Myometrial cell (primary cell): ENCODE measurements at places on chromosomes 12 and 14. TPM values are rescaled to one million over a fixed set of nuclear protein-coding genes. Genes with fewer than 3 reads are reported as not detected.

LRTM2 gene
- total RNA-seq: not detected in 2 replicates

SLC6A12 gene
- not detected in 2 replicates for total RNA-seq

BCL7A gene
- 0.29 and 1.9 TPM in 2 replicates for total RNA-seq

PUS7L gene
- 21.0 and 24.5 TPM in 2 replicates for total RNA-seq

SELPLG gene
- total RNA-seq: 0.29 and 1.6 TPM in 2 replicates

PPP1R36 gene
- 0.18 and 1.2 TPM in 2 replicates for total RNA-seq

SLCO1B1 gene
- not detected in 2 replicates for total RNA-seq

MIP gene
- total RNA-seq: not detected in 2 replicates

ASCL1 gene
- not detected in 2 replicates for total RNA-seq

LBHD2 gene
- total RNA-seq: not detected in 2 replicates

SUSD6 gene
- 8.3 and 8.4 TPM in 2 replicates for total RNA-seq

NELL2 gene
- total RNA-seq: not detected in 2 replicates

CD27 gene
- total RNA-seq: not detected in 2 replicates

COCH gene
- total RNA-seq: not detected in 2 replicates

PA2G4 gene
- 199 and 215 TPM in 2 replicates for total RNA-seq

TDP1 gene
- 27.3 and 35.2 TPM in 2 replicates for total RNA-seq

GEMIN2 gene
- total RNA-seq: 11.2 and 45.8 TPM in 2 replicates

ATL1 gene
- 8.7 and 11.0 TPM in 2 replicates for total RNA-seq

LTBP2 gene
- 88.8 and 96.8 TPM in 2 replicates for total RNA-seq

RDH12 gene
- 0.18 TPM in 1 of 2 replicates, not detected in the other for total RNA-seq

C12orf54 gene
- total RNA-seq: not detected in 2 replicates

SLC25A47 gene
- total RNA-seq: not detected in 2 replicates

ZC2HC1C gene
- 0.71 and 2.0 TPM in 2 replicates for total RNA-seq

NRL gene
- total RNA-seq: under 0.01 and 0.29 TPM in 2 replicates

MANSC1 gene
- 1.4 and 3.5 TPM in 2 replicates for total RNA-seq

MORN3 gene
- total RNA-seq: under 0.01 TPM in 2 replicates

RPS6KL1 gene
- 1.1 and 2.6 TPM in 2 replicates for total RNA-seq

POTEM gene
- not detected in 2 replicates for total RNA-seq

ASB2 gene
- total RNA-seq: 0.58 TPM in 1 of 2 replicates, not detected in the other

GALNT6 gene
- 37.5 and 39.7 TPM in 2 replicates for total RNA-seq

AHNAK2 gene
- total RNA-seq: 22.5 and 26.1 TPM in 2 replicates

NXPH4 gene
- total RNA-seq: 0.71 and 1.2 TPM in 2 replicates

SSPN gene
- total RNA-seq: 8.1 and 10.1 TPM in 2 replicates

ANKLE2 gene
- 51.3 and 58.5 TPM in 2 replicates for total RNA-seq

TAS2R7 gene
- total RNA-seq: not detected in 2 replicates

DHRS2 gene
- 0.29 TPM in 1 of 2 replicates, not detected in the other for total RNA-seq

TRAFD1 gene
- total RNA-seq: 79.2 and 85.3 TPM in 2 replicates

HOXC12 gene
- total RNA-seq: not detected in 2 replicates

FBRSL1 gene
- 5.1 and 5.5 TPM in 2 replicates for total RNA-seq

EPYC gene
- total RNA-seq: 0.18 TPM in 1 of 2 replicates, not detected in the other

FAIM2 gene
- 0.29 and 0.71 TPM in 2 replicates for total RNA-seq

SLC39A5 gene
- not detected in 2 replicates for total RNA-seq

PTPRR gene
- total RNA-seq: 0.18 TPM in 1 of 2 replicates, not detected in the other

USP30 gene
- total RNA-seq: 11.9 and 22.8 TPM in 2 replicates

HSPB8 gene
- total RNA-seq: 18.7 and 21.4 TPM in 2 replicates

GPR65 gene
- total RNA-seq: 0.18 TPM in 1 of 2 replicates, not detected in the other

ADAMTS20 gene
- total RNA-seq: not detected in 2 replicates

MAGOHB gene
- total RNA-seq: 20.9 and 22.5 TPM in 2 replicates

CMKLR1 gene
- total RNA-seq: not detected in 2 replicates
